ENCODE measurements at places on chromosomes 7 and 10.

DNA sequence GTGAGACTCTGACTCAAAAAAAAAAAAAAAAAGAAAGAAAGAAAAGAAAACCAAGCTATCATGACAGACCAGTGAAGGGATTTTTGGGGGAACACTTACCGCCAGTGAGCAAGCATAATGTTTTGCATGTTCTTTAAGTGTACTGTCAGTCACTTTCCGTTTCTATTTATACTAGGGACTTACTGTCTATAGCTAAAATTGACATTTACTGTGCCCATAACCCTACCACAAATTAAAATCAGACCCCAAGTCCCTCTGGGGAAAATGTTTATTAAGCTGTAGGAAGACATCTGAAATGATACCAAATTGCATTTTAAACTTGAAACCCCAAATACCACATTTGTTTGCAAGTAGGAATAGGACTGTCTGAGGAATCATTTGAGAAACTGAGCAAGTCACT, 252.8 kb downstream of the TRIL start:
- no peak for DNase-seq

- DNase-seq = no peak
These were observed 41.8 kb downstream of the NDUFB2 start for GRCh38 chr7:140738280-140738679.

DNA sequence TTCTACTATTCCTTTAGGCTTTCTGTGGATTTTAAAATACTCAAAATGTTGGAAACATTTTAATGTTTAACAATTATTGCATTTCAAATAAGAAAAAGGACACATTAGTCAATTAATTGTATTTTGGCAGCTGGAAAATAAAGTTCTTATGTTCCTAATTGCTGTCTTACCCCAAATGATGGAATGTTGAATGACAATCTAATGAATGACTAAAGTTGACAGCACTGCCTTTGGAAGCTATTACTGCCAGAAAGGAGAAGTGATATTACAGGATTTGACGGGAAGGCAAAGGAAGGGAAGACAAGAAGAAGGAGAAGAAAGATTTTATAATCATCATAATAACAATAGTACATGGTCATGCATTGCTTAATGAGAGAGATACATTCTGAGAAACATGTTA, 23.4 kb upstream of the TMEM229A start:
- no peak for DNase-seq

GRCh38 chr7:17274551-17275245, 23.8 kb upstream of the AHR start:
- no peak for DNase-seq

DNA sequence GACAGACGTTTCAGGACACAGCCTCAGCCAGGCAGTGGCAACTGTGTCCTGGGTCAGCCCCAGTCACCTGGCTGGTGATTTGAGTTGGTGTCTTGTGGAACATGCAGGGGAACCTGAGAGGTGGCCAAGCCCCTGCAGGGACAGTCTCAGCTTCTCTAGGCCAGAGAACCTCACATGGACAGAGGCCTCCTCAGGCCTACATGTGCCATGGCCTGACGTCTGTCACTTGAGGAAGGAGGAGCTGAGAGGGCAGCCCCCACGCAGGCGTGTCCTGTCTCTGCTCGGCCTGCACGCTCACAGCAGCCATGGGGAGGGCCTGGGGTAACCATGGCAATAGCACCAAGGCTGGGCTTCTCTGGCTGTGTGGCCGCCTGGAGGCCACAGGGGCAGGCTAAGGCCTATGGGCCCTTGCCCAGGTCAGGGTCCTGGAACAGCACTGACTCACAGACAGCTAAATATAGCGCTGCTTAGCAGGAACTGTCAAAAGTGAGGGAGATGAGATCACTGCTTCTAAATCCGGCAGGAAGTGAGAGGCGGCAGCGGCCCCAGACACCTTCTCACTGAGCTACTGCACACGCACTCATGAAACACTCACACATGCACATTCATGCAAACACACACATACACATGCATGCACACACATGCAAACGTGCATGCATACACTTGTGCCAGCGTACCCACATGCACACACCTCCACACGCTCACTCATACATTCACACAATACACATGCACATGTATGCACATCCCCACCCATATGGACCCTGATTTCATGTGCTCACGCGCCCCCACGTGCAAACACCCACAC, 57.0 kb downstream of the YKT6 start:
- no peak for DNase-seq

- no peak for DNase-seq
These were observed 229.0 kb upstream of the STK17A start for GRCh38 chr7:43353902-43354301.
